HEK293T (cell line): ENCODE measurements at places on chromosomes 2 and 18.

DNA sequence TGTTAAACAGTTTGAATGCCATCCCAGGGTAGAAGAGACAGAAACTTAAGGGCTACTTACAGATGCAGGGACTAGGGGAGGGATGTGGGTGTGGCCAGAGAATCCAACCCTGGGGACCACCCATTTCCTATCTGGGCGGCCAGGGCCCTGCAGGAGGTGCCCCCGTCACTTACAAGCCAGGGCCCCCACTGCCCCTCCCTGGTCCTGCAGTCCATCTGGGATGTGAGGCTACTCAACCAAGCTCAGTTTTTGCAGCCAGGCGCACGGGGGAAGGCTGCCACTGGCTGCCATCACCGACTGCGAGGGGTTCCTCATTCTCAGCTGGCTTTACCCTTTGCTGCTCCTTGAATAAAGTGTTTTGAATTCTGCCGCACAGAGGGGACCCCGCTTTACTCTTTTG, 42.1 kb downstream of the RRM2 start:
- no peak for DNase-seq

GRCh38 chr2:217456016-217456415, 546.8 kb downstream of the TNS1 start:
- no peak for DNase-seq

GRCh38 chr2:72000110-72000509, 147.6 kb downstream of the CYP26B1 start:
- no peak for DNase-seq

- DNase-seq, result no peak
Observed at GRCh38 chr2:158969715-158970240, 1.3 kb downstream of the TANC1 start.

DNA sequence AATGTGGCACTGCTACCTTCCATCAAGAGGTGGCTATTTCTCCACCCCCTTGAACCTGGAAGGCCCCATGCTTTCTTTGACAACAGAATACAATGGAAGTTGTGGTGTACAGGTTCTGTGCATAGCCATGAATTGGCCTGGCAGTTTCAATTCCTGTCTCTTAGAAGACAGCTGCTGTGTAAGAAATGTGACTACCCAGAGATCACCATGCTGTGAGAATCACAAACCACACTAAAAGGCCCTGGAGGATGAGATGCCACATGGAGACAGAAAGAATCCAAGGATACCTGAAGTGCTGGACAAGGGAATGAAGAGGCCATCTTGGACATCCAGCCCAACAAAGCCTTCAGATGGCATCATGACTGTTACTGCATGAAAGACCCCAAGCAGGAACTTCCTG, 47.7 kb upstream of the EHBP1 start:
- no peak for DNase-seq

- DNase-seq, result no peak
Observed at GRCh38 chr2:182824056-182824766, 42.2 kb downstream of the FRZB start.

DNA sequence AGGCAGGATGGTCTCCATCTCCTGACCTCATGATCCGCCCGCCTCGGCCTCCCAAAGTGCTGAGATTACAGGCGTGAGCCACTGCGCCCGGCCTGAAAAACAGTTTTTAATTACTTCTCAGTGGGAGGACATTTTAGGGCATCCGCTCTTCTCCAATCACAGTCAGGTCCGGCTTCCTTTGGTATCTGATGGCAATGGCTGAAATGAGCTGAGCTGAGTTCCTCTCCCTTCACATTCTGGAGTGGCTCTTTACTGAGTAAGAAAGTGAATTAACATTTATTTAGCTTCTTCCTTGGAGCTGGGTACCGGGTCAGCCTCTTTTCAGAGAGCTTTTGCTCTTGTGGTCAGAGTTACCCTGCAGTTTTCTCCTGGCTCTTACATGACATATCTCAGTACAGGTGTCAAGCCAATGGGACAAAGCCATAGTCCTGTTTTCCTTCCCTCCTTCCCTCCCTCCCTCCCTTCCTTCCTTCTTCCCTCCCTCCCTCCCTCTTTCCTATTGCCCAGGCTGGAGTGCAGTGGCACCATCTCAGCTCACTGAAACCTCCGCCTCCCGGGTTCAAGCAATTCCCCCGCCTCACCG, 1.1 kb upstream of the TTC27 start:
- DNase-seq, result no peak

GRCh38 chr2:146844226-146844990, 1000.4 kb upstream of the ACVR2A start:
- DNase-seq, result no peak

- no peak for DNase-seq
Observed at GRCh38 chr18:8081267-8081666, 514.2 kb downstream of the PTPRM start.

- DNase-seq, result no peak
Observed at GRCh38 chr18:51188024-51188701, 9.3 kb downstream of the MEX3C start.

- DNase-seq, result no peak
Observed at GRCh38 chr18:48808476-48808875, 142.3 kb downstream of the SMAD7 start.
